ENCODE measurements at places on chromosomes 4 and X.

- no peak for DNase-seq
These were observed 136.9 kb upstream of the GUCY1A1 start for GRCh38 chr4:155529716-155530115.

DNA sequence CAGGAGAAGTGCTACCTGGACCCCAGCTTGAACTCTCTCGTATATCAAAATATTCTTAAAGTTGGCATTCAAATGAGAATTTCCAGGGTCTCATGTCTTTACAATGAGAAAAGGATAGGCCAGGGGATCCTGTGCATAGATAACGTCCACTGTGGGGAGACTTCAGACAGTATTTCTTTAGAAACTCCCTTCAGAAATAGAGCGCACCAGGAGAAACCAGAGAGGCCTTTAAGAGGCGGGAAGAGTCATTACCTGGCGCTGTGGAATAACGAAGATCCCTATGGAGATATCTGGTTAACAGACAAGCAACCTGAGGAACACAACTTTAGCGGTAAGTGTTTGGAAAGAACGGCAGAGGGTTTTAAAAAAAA is 600 bp downstream of the RADX start:
- DNase-seq = no peak

GRCh38 chr4:121408-122084 is 2.8 kb upstream of the ZNF718 start:
- DNase-seq = no peak

DNA sequence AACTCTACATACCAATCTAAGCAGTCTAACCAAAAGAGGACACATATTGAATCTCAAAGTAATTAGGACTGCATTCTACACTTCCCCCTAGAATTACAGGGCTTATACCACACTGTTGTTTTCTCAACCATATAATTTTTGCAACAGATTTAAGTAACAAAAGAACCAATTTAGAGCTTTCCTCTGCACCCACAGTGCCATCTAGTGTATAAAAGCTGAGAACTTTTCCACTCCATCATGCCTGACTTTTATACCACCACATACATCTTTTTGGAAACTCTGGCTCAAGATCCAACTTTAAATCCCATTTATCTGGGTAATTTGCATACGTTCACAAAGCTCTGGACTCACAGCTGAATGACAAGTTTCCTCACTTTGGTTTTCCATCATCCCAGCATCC is 99.5 kb downstream of the EFHC2 start:
- no peak for DNase-seq

- DNase-seq = no peak
These were observed 212.7 kb downstream of the GRID2 start for GRCh38 chr4:92516450-92516849.

DNA sequence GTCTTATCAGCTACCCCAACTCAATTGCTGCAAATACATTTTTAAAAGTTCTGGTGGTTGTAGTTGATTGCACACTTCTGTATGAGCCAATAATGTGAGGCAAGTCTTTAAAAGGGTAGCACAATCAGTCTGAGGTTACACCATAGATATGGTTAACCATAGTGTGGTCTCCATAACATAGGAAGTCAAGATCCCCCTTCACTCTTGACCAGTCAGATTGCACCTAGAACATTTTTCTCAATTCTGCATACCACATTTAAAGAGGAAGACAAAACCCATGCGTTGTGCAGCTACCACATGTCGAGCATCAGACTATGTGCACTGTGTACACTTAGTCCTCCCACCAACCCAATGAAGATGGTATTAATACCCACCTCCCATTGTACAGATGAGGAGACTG is 26.5 kb upstream of the CYBB start:
- DNase-seq = no peak

Measured in left ventricle myocardium inferior (tissue), 1 donor.